ENCODE measurements at places on chromosomes 5 and 9. TPM values are rescaled to one million over a fixed set of nuclear protein-coding genes. Genes with fewer than 3 reads are reported as not detected.

DNA sequence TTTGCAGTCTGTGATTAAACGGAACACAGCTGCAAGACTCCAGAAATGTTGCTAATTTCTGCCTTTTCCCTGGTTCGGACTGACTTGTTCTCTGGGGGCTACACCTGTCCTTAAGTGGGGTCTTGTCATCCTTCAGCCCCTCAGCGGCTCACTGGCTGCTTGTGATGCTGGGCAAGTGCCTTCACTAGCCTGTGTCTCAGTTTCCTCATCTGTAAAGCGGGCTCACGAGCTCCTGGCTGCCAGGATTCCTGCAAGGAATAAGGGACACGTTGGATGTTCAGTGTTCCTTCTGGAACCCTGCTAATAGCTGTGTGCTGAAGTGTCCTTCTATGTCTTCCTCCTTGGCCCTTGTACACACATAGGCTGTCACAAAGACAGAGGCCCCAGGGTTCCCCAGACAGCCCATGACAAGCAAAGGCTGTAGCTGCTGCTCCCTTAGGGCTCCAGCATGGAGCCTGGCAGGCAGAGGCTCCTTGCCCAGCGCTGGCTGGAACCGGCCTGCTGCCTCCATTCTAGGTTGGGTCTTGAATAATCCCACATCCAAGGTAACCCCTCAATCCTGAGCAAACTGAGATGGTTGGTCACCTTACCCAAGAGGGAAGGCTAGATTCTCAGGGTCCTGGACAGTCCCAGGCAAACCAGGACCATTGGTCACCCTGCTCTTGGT is 116.1 kb downstream of the GAPVD1 start:
- no peak overlapping the region for H3K27ac ChIP-seq
- H3K4me3 ChIP-seq = no peak overlapping the region
- no peaks in the 10 kb centered on the region for H3K36me3 ChIP-seq
- no peaks in the 10 kb centered on the region for H3K27me3 ChIP-seq
- no peak for DNase-seq

Gene CDKN2A
- total RNA-seq = 4.0 TPM

DNA sequence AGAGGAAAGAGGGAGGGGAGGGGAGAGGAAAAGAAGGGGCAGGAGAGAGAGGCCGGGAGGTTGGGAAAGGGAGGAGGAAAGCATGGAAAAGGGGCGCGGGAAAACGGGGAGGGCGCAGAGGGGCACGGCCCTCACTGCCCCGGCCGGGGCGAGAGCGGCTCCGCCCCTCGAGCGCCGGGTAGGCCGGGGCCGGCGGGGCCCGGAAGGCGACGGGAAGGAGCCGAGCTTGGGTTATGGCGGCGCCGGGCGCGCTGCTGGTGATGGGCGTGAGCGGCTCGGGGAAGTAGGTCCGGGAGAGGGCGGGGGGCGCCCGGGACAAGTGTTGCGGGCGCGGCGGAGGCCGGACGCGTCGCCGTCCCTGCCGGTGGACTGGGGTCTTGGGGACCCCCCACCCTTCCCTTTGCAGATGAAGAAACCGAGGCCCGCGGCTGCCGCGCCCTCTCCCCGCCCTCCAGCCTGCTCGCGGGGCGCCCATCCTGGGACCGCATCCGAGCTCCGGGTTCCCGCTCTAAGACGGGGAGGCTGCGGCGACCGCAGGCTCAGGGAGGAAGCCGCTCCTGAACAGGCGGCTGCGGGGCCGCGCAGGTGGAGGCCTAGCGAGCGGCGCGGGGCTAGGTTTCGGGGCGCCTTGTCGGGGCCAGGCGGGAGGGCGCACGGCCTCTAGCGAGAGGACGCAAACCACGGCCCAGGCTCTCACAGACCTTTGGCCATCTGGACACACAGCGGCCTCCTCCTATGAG is at the start of gene IDNK:
Gene IDNK, plus strand, starts transcription at position 205 of the 740 bp plus-strand sequence. Its CDS starts 29 bp downstream, at position 234.
- peaks cover 13% of the 10 kb centered on the region for H3K4me1 ChIP-seq
- peak; percentile 85 for DNase-seq
- no peaks in the 10 kb centered on the region for H3K27me3 ChIP-seq
- peak within 1 kb of the TSS; percentile 8 for H3K27ac ChIP-seq

DNA sequence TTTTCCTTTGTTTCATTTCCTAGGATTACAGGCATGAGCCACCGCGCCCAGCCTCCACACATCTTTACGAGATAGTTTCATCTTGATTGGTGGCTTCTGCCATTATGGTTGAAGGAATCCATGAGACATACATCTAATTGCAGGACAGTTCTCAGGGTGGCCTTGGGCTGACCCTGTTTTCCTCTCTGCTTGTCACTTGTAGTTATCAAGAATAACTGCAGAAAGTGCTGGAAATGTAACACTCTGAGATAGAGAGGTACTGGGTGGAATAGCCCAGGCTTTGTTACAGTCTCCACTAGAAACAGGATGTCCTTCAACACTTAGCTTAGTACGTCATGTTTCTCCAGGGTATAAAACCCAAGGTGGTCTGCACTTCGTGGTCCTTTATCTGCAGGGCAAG is 10.7 kb downstream of the UGT3A2 start:
- no peaks in the 10 kb centered on the region for H3K27me3 ChIP-seq
- no peaks in the 10 kb centered on the region for H3K36me3 ChIP-seq
- no peaks in the 10 kb centered on the region for H3K4me1 ChIP-seq
- H3K27ac ChIP-seq = no peak overlapping the region
- H3K4me3 ChIP-seq = no peak overlapping the region

DNA sequence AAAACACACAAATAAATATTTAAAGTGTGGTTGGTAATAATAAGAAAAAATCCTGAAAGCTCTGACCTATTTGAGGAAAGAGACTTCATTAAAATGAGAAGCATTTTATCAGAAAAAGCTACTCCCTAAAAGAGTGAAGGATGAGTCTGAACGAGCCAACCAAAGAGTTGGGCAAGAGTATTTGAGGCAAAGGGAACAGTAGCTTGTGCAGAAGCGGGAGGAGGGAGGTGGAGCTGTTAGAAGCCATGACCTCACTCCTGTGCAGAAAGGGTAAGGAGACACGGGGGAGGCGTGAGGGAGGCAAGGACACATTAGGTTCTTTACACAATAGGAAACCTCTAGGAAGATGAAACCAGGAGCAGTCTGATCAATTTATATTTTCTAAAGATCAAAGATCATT is 29.4 kb downstream of the SH3RF2 start:
- no peaks in the 10 kb centered on the region for H3K27me3 ChIP-seq
- no peak for DNase-seq
- H3K4me3 ChIP-seq = no peak overlapping the region
- H3K27ac ChIP-seq = no peak overlapping the region

Gene GRM6
- total RNA-seq = not detected

DNA sequence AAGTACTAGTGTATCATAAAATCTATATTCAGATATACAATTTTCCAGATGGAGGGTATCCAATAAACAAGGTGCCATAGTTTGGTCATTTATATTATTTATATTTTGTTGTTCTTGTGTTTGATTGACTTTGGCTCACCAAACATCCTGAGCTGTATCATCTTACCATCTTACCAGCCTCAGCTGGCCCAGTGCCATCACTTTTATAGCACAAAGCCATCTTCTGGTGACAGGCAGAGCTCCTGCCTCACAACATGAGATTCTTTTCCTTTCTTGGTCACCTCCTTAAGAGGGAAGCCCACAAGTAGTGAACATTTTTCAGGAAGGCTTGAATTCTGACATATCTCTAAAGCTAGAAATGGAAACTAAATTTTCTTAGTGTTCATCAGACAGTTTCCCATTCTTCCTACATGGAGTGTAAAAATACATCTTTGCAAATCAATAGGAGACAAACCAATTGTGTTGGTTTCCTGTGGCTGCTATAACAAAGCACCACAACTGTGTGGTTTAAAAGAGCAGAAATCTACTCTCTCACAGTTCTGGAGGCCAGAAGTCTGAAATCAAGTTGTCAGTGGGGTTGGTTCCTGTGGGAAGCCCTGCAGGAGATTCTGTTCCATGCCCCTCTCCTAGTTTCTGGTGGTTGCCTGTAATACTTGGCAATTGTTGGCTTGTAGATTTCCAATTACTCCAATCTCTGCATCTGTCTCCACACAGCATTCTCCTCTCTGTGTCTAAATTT is 341.8 kb downstream of the MAN2A1 start:
- no peaks in the 10 kb centered on the region for H3K36me3 ChIP-seq
- no peak overlapping the region for H3K27ac ChIP-seq
- H3K4me1 ChIP-seq = peaks cover 2% of the 10 kb centered on the region
- no peak for DNase-seq
- H3K27me3 ChIP-seq = no peaks in the 10 kb centered on the region
- no peak overlapping the region for H3K4me3 ChIP-seq

- no peaks in the 10 kb centered on the region for H3K27me3 ChIP-seq
- no peaks in the 10 kb centered on the region for H3K4me1 ChIP-seq
- DNase-seq = no peak
- no peaks in the 10 kb centered on the region for H3K36me3 ChIP-seq
Observed at GRCh38 chr5:38451074-38451725, 105.2 kb downstream of the LIFR start.

DNA sequence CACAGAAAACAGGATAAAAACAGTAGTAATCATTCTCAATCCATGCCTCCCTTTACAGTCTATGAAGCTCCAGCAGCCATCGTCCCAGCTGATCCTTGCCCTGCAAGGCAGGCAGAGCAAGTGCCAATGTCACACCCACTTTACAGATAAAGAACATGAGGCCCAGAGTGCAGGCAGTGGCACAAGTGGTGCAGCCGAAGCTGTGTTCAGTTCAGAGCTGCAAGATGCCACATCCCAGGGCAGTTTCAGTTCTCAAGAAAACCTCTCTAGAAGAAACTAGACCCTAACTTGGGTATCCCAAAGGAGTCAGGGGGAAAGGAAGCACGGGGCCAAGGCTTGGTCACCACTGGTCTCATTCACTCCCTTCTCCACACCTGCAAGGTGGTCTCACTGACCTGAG is 34.6 kb upstream of the CPLX2 start:
- no peak for DNase-seq
- no peak overlapping the region for H3K27ac ChIP-seq
- no peaks in the 10 kb centered on the region for H3K27me3 ChIP-seq
- no peak overlapping the region for H3K4me3 ChIP-seq
- H3K4me1 ChIP-seq = peaks cover 14% of the 10 kb centered on the region

DNA sequence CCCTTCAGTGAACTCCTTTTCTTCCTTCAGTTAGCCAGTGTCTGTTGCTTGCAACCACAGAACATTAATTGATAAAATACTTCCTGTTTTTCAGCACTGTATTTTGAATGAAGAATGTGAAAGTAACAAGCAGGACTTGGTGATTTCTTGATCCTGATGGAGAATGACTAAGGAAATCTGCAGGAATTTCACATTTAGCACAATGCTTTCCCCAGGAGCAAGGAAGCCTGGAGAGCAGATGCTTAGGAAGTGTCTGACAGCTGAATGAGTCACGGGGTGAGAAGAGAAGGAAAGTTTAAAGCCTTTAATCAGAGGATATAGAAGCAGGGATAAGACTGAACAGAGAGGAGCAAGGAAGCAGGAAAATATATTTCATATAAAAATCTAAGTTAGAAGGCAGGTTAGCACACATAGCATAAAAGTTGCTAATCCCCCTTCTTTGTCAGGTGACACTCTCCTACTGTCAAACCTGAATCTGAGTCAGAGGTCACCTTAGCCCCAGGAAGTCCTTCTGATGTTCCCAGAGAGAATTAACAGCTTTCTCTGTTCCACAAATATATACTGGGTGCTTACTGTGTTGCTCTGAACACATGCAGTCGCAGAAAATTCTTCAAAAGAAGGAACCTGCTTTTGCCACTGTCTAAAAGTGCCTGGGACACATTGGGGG is 59.7 kb downstream of the GNA14 start:
- no peak overlapping the region for H3K4me3 ChIP-seq
- peaks cover 58% of the 10 kb centered on the region for H3K4me1 ChIP-seq
- H3K27ac ChIP-seq = peak overlapping the region; percentile 36
- no peak for DNase-seq

Gene IL13
- total RNA-seq = not detected

- DNase-seq = no peak
- no peak overlapping the region for H3K27ac ChIP-seq
- no peaks in the 10 kb centered on the region for H3K4me1 ChIP-seq
Observed at GRCh38 chr5:169413416-169413815, 112.5 kb upstream of the SLIT3 start.

DNA sequence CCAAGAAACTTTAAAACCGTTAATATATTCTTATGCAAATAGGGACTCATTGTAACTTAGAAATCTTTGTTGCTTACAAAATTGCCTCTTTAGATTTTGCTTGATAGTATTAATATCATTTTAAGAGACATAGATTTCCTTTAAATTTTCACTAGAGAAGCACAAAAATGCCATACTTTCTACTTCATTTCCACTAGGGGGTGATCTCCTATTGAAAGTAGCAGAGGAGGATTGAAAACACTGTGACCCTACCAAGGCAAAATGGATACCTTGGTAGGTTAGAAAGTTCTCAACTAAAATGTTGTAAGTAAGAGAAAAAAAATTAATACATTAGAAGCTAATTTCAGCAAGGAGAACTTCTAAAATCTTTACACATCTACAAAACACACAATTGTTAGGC is 204.9 kb downstream of the CHSY3 start:
- no peak overlapping the region for H3K27ac ChIP-seq
- no peaks in the 10 kb centered on the region for H3K4me1 ChIP-seq
- no peaks in the 10 kb centered on the region for H3K27me3 ChIP-seq
- no peak overlapping the region for H3K4me3 ChIP-seq
- H3K36me3 ChIP-seq = no peaks in the 10 kb centered on the region

Gene BTNL8
- 0.85 TPM for total RNA-seq

Gene DRD1
- total RNA-seq = not detected

DNA sequence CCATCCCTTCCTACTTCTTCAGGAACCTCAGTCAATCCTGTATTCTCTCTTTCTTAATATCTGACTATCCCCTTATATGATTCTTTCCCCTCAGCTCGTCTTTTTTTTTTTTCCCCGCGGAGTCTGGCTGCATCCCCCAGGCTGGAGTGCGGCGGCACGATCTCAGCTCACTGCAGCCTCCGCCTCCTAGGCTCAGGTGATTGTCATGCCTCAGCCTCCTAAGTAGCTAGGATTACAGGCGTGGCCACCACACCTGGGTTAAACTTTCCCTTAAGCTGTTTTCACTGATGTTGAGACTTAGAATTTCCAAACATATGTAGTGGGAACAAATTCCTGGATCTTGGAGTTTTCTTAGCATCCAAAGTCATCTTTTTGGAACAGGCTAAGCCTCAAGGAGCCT is 13.3 kb upstream of the RUSC2 start:
- no peak overlapping the region for H3K4me3 ChIP-seq
- H3K27ac ChIP-seq = no peak overlapping the region
- no peaks in the 10 kb centered on the region for H3K27me3 ChIP-seq
- no peaks in the 10 kb centered on the region for H3K36me3 ChIP-seq
- peak; percentile 18 for DNase-seq

Gene CFAP90
- total RNA-seq = 3.5 TPM

DNA sequence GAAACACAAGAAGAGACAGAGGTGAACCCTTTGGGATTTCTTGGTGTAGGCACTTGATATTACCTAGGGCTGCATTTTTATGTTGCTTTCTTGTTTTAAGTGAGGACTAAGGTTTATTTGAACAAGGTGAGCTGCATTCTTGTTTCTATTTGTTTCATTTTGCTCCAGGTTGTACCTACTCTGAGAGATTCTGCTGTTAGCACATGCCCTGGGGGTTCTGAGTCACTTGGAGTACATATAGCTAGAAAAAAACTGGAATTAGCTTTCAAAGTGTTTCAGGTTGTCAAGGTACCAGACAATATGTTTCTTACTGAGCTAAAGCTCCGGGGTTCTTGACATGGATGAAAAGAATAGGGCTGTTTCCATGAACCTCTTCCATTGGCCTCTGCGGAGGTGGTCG is 299.4 kb downstream of the ICE1 start:
- no peaks in the 10 kb centered on the region for H3K36me3 ChIP-seq
- H3K27me3 ChIP-seq = no peaks in the 10 kb centered on the region
- DNase-seq = no peak
- H3K4me3 ChIP-seq = no peak overlapping the region
- no peak overlapping the region for H3K27ac ChIP-seq
